GM10248 (cell line): ENCODE measurements at places on chromosomes 2 and 18.

GRCh38 chr2:235963853-235964577 is 204.2 kb downstream of the GBX2 start:
- DNase-seq, result no peak

GRCh38 chr2:215032153-215032552 is 106.3 kb downstream of the ABCA12 start:
- no peak for DNase-seq

DNA sequence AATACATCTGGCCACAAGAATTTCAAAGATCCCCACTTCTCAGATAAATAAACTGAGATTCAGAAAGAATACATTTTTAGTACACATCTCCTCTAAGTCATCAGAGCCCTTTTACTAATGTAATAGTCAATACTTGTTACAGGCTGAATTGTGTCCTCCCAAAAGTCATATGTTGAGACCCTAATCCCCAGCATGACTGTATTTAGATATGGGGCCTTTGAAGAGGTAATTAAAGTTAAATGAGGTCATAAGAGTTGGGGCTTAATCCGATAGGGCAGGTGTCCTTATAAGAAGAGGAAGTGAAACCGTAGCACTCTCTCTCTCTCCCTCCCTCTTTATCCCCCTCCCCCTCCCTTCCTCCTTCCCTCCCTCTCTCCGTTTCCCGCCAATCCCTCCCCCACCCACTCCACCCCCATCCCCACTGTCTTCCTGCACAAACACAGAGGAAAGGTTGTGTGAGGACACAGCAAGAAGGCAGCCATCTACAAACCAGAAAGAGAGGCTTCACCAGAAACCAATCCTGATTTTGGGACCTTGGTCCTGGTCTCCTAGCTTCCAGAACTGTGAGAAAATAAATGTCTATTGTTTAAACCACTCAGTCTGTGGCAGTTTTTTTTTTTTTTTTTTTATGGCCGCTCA is 66.6 kb upstream of the ZNF397 start:
- no peak for DNase-seq

DNA sequence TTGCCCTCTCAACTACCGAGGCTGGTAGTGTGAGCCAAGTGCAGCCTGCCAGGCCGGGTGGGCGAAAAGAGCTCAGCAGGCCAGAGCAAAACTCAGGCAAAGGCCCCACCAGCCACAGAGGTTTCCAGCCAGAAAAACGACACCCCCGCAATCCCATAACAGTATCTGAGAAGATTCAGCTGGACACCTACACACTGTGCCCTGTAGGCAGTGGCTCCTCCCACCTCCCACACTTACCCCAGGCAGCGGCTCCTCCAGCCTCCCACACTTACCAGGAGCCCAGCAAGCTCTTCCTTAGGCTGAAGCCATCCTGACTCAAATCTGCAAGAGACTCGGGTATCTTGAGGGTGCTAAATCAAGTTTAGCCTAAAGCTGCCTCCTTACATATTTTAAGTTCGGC is 15.6 kb upstream of the TMEM18 start:
- DNase-seq, result no peak

- DNase-seq, result no peak
Measured at GRCh38 chr2:145108361-145108778, 588.5 kb upstream of the ZEB2 start.

GRCh38 chr2:175807031-175807873 is 194.8 kb downstream of the LNPK start:
- no peak for DNase-seq

DNA sequence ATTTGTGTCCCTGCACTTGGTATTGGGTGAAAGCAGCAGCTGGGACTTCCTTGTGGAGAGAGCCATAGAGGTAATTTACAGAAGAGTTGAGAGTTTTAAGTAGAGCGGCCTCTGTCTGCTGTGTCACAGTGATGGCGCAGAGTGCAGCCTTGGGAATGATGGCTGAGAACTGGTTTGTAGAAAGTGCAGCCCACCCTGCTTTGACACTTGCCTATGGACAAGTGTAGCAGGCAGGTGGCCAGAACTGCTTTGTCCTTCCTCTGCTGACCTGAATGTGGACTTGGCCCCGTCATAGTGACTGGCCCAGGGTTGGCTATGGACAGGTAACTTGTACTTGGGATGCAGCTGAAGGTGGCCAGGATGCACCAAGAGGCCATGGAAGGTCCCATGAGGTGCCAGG is 6.4 kb upstream of the ANO7 start:
- no peak for DNase-seq
